ENCODE measurements at places on chromosomes 1 and 21. TPM values are rescaled to one million over a fixed set of nuclear protein-coding genes. Genes with fewer than 3 reads are reported as not detected.

DNA sequence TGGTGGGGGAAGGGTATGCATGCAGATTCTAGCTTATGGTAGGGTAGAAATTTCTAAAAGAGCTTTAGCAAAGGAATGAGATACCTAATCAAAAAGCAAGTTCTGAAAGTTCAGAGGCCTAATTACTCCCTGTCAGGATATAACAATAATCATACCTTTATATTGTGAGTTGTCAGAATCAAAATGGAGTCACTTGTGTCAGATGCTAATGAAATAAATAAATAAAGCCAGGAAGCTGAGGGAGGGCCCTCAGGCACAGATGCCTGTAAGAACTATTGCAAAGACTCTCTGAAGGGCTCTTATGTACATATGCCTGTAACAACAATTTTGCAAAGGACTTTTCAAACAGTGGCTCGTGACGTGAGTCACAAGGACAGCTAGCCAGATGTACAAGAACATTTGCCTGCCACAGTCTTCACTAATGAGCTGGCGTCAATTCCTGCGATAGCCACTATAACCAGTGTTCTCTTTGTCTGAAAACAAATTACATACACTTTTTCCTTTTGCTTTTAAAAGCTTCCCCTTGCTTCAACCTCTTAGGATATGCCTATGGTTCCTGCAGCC is 27.4 kb upstream of the DNASE2B start:
- H3K36me3 ChIP-seq, result no peaks in the 10 kb centered on the region
- no peak overlapping the region for H3K4me3 ChIP-seq
- 0 out of 2 replicates have a peak, but pooled peaks cover 4% of the 10 kb centered on the region for H3K4me1 ChIP-seq
- no peaks in the 10 kb centered on the region for H3K27me3 ChIP-seq

DNA sequence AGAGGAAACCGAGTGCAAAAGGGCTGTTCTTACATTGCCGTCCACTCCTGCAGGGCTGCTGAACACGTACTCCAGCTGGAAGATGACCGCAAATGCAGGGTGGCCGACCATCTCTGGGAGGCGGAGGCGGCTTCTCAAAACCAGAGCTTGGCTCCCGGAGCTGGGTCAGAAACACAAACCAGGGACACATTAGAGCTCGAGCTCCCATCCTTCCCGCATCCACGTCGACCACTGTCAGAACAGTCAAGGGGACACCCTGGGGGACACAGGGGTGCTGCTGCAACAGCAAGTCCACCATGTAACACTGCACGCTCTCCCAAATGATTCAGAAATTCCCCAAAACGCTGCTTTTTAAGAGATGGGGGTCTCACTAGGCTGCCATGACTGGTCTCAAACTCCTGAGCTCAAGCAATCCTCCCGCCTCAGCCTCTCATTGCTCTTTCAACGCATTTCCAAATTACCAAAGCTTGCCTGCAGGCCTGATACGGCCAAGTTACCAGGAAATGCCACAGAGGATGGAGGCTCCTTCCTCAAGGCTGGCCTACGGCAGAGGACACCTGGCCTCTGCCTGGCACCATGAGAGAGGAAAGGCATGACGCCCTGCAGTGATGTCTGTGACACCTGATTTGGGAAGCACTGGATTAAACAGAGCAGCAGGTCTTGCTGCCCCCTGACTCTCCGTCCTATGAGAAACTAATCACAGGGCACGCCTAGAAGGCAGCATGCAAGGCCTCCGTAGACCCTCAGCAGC is 45.0 kb downstream of the NPHP4 start:
- H3K27ac ChIP-seq, result no peak overlapping the region
- H3K27me3 ChIP-seq, result no peaks in the 10 kb centered on the region
- no peak for DNase-seq
- no peak overlapping the region for H3K4me3 ChIP-seq
- H3K36me3 ChIP-seq, result peaks cover 37% of the 10 kb centered on the region

DNA sequence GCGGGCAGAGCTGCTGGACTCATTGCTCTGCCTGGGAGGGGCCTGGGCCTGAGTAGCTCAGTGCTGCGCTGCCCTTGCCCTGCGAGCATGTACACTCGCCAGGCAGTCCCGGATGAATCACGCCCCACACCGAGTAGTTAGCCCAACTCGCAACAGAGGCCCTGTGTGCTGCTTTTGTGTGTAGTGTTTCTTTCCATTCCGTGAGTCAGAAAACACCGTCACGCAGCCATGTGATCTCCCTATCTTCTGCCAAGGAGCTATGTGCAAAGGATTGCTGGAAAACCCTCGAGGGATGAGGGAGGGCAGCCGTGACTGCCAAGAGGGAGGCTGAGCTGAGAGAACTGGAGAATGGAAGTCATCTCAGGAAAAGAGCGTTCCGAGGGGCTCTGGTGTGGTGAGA is 37.3 kb downstream of the NENF start:
- H3K36me3 ChIP-seq, result no peaks in the 10 kb centered on the region
- DNase-seq, result no peak
- no peaks in the 10 kb centered on the region for H3K27me3 ChIP-seq
- no peak overlapping the region for H3K4me3 ChIP-seq
- H3K27ac ChIP-seq, result no peak overlapping the region

- DNase-seq, result no peak
- H3K36me3 ChIP-seq, result no peaks in the 10 kb centered on the region
- H3K27me3 ChIP-seq, result no peaks in the 10 kb centered on the region
- no peaks in the 10 kb centered on the region for H3K4me1 ChIP-seq
These were observed 50.8 kb upstream of the COL24A1 start for GRCh38 chr1:86207323-86207722.

- H3K36me3 ChIP-seq, result no peaks in the 10 kb centered on the region
- peak overlapping the region; percentile 57 for H3K27ac ChIP-seq
- H3K4me3 ChIP-seq, result no peak overlapping the region
- DNase-seq, result no peak
These were observed 2.6 kb upstream of the C1orf174 start for GRCh38 chr1:3902571-3903091.

DNA sequence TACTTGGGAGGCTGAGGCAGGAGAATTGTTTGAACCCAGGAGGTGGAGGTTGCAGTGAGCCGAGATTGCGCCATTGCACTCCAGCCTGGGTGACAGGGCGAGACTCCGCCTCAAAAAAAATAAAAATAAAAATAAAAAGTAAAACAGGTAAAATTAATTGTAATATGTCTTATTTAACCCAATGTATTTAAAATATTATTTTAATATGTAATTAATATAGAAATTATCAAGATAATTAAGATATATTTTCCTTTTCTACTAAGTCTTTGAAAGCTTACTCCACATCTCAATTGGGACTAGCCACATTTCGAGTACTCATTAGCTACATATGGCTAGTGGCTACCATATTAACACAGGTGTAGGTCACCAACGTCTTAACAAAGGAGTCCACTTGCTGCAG is 61.6 kb upstream of the IPO9 start:
- no peaks in the 10 kb centered on the region for H3K36me3 ChIP-seq
- H3K27me3 ChIP-seq, result peaks cover 15% of the 10 kb centered on the region
- DNase-seq, result no peak
- H3K4me1 ChIP-seq, result no peaks in the 10 kb centered on the region
- no peak overlapping the region for H3K27ac ChIP-seq

GRCh38 chr1:228146417-228147150 is 3.1 kb upstream of the GJC2 start:
- H3K27ac ChIP-seq, result no peak overlapping the region
- peaks cover 4% of the 10 kb centered on the region for H3K36me3 ChIP-seq
- no peak overlapping the region for H3K4me3 ChIP-seq
- H3K27me3 ChIP-seq, result no peaks in the 10 kb centered on the region

- DNase-seq, result no peak
- no peak overlapping the region for H3K27ac ChIP-seq
- H3K36me3 ChIP-seq, result no peaks in the 10 kb centered on the region
These were observed 11.6 kb downstream of the IFI6 start for GRCh38 chr1:27660300-27660835.

Gene BARHL2
- not detected for total RNA-seq

Gene SPATA45
- 0.86 TPM for total RNA-seq

Gene ALX3
- total RNA-seq, result not detected

Data from HepG2 (cell line).